Calu3 (cell line): ENCODE measurements at places on chromosomes 5 and 9. TPM values are rescaled to one million over a fixed set of nuclear protein-coding genes. Genes with fewer than 3 reads are reported as not detected.

GFI1B gene
- not detected in 2 replicates for total RNA-seq

PGM5 gene
- total RNA-seq = 0.87 TPM in 1 of 2 replicates, not detected in the other

SGCD gene
- total RNA-seq = not detected in 2 replicates

CTXN3 gene
- not detected in 2 replicates for total RNA-seq

NTRK2 gene
- 1.5 and 2.1 TPM in 2 replicates for total RNA-seq

FGF1 gene
- total RNA-seq = not detected in 2 replicates

RNF180 gene
- total RNA-seq = 2.1 and 2.4 TPM in 2 replicates

BTNL8 gene
- total RNA-seq = not detected in 2 replicates

ROR2 gene
- total RNA-seq = not detected in 2 replicates

SLU7 gene
- total RNA-seq = 62.8 and 71.2 TPM in 2 replicates

PCDHB15 gene
- 1.1 and 1.4 TPM in 2 replicates for total RNA-seq

SLC2A6 gene
- total RNA-seq = 9.3 and 11.6 TPM in 2 replicates

CDC20B gene
- total RNA-seq = not detected in 2 replicates

MEIKIN gene
- total RNA-seq = not detected in 2 replicates

C9orf50 gene
- total RNA-seq = not detected in 2 replicates

LCN6 gene
- total RNA-seq = not detected in 2 replicates

PCDHGA4 gene
- total RNA-seq = 0.07 TPM in 2 replicates

CCDC192 gene
- total RNA-seq = 2.1 and 2.5 TPM in 2 replicates

PPWD1 gene
- total RNA-seq = 28.0 and 32.5 TPM in 2 replicates

TBC1D2 gene
- total RNA-seq = 8.3 TPM in 2 replicates

RLN2 gene
- total RNA-seq = 2.2 and 2.4 TPM in 2 replicates

CER1 gene
- total RNA-seq = not detected in 2 replicates

RAB14 gene
- total RNA-seq = 42.5 and 44.2 TPM in 2 replicates

GPX3 gene
- total RNA-seq = not detected in 2 replicates
